ENCODE measurements at places on chromosomes 2 and 18. TPM values are rescaled to one million over a fixed set of nuclear protein-coding genes. Genes with fewer than 3 reads are reported as not detected.

Gene C1QL2
- total RNA-seq, result not detected

DNA sequence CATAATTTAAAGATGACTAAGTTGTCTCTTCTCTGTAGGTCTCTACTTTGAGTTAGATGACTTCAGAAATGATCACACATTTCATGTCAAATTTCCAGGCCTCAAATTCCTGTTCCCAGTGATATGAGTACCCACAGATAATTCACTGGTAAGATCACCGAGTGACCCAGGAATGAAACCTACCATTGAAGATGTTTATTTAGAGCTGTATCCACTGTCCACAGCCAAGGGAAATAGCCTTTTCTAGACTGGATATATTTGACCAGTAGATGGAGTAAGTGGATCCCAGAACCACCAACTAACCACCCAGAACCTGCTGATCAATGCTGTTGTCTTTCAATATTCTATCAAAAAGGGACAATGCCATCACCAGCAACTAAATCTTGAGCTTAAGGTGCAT is 238.8 kb downstream of the SLC8A1 start:
- DNase-seq, result peak; percentile 40

- peak; percentile 29 for DNase-seq
These were observed 265.9 kb upstream of the SPHKAP start for GRCh38 chr2:228447266-228447915.

DNA sequence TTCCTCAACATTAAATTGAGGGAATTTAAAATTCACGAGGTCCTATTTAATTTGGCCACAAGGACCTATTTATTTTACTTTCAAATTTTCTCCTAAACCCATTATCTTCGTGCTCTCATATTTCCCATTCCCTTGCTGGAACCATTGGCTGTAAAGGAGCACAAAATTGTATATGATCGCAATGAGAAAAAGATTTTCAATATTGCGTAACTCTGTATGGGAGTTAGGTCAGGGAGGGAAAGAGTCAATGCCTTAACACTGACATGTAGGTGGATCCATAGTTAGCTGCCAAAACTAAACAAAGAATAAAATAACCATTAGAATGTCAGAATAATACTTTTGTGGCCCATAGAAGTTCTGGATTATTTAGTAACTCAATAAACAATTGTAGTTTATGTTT is 40.6 kb upstream of the ZC3H15 start:
- no peak for DNase-seq

DNA sequence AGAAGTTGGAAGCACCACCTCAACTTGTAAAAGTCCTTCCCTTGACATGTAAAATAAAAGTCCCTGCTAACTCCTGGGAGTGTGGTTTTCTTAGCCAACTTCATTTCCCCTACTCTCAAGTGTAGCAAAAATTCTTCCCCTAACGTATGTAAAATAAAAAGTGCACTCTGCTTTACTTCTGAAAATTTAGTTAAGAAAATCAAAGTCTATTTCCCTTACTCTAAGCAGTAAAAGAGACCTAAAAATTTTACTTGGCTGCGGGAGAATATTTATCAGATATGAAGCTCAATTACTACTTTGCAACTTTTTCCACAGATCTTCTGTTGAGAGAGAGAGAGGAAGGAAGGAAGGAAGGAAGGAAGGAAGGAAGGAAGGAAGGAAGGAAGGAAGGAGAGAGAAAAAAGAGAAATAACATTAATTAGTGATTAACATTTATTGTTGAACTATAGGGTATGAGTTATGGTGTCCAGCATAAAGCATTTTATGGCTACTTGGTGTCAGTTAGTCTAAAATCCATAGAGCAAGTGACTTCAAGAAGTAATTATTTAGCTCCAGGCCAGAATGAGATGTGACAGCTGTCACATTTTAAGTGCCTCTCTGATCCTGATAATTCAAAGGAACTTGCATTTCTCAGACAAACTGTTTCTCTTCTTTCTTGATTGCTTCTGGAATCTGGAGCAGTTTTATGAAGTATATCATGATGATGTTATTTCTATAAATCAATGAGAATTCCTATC is 210.3 kb downstream of the TMX3 start:
- no peak for DNase-seq

DNA sequence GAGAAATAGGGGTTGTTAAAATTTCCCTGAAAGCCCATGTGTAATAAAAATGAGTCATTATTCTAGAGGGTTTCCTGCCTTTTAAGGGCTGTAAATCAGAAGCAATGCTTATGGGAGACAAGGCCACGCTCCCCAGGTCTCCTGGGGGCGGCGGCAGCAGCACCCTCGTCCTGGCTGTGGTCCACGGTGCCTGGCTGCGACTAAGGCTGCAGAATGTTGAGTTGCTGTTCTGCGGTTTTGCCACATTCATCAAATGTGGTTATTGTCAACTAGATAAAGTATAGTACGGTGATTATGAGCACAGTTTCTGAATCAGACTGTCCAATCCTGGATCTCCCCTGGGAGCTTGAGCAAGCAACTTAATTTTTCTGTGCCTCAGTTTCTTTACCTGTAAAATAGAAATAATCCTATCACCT is 11.9 kb upstream of the AGFG1 start:
- peak; percentile 94 for DNase-seq

GRCh38 chr18:77811503-77811902 is 561.9 kb downstream of the GALR1 start:
- DNase-seq, result peak; percentile 2

Gene TLX2
- 4.2 TPM for total RNA-seq

GRCh38 chr2:58072102-58072501 is 25.5 kb downstream of the VRK2 start:
- no peak for DNase-seq

Gene AQP12B
- not detected for total RNA-seq

Gene FOXI3
- not detected for total RNA-seq

Gene PAX3
- 35.4 TPM for total RNA-seq

DNA sequence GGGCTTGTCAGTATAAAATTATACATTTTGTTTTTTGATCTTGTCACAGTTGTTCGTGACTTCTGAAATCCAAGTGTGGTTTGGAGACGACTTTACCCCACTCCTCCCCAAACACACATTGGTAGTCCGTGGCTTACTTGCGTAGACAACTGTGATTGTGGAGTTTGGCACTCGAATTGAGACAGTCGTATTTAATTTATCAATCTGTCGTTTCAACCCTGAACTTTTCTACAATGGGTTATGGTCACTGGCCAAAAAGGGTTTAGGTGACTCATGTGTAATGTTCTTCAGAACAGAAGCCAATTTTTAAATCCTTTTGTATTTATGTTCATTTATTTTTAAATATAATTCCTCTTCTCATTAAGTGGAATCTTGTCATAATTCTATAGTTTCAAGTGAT is 129.9 kb downstream of the SPTBN1 start:
- peak; percentile 47 for DNase-seq

DNA sequence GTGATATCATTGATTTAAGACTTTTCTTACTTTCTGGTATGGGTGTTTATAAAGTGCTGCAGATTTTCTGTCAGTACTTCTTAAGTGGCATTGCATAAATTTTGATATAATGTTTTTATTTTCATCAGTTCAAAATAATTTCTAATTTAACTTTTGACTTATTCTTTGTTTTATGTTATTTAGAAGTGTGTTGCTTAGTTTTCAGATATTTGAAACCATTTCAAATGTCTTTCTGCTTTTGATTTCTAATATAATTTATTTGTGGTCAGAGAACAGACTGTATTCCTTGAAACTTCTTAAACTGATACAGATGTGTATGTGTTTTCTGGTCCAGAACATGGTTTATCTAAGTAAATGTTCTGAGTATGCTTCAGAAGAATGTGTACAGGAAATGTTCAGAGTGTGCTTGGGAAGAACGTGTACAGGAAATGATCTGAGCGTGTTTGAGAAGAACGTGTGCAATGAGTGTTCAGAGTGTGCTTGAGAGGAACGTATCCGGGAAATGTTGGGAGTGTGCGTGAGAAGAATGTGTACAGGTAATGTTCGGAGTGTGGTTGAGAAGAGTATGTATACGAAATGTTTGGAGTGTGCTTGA is 265.7 kb upstream of the HS6ST1 start:
- DNase-seq, result no peak

DNA sequence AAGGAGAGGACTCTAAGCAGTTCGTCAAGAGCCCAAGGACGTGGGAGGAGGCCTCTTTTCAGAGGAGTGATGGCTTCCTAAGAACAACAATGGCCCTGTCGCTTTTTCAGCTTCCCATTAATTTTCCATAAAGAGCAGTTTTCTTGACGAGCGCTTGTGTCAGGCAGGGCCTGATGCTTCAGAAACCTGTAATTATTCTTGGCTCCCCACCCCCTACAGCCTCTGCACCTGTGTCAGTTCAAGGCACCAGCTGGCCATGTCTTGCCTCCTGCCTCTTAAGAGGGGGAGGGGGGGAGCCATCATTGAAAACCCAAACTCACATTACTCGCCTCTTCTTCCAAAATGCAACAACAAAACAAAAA is 32.3 kb downstream of the KLF7 start:
- DNase-seq, result no peak

Gene PSTPIP2
- total RNA-seq, result 0.68 TPM

- no peak for DNase-seq
These were observed 483.5 kb downstream of the LRP1B start for GRCh38 chr2:141647353-141647752.

Gene GPR75
- 1.1 TPM for total RNA-seq

Gene CPS1
- total RNA-seq, result 49.3 TPM

Gene SLC9A2
- total RNA-seq, result not detected

DNA sequence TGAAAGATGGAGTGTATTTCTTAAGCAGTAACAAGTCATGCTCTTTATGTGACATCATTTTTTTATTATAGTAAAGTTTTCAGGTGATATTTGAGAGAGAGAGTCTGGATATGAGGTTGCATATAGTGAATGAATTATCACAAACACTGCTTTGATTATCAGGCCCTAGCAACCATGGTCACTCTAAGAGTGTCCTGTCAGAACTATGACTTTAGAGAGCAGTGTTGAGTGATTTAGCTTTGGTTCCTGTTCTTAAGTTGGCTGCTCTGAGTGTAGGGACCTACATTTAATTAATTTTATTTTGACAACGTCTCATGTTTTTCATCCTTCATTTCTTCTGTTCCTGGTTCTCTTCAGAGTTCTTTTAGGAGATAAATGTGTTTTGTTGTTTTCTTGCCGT is 275.5 kb downstream of the KCNJ3 start:
- no peak for DNase-seq

Gene SLC4A1AP
- total RNA-seq, result 37.9 TPM

DNA sequence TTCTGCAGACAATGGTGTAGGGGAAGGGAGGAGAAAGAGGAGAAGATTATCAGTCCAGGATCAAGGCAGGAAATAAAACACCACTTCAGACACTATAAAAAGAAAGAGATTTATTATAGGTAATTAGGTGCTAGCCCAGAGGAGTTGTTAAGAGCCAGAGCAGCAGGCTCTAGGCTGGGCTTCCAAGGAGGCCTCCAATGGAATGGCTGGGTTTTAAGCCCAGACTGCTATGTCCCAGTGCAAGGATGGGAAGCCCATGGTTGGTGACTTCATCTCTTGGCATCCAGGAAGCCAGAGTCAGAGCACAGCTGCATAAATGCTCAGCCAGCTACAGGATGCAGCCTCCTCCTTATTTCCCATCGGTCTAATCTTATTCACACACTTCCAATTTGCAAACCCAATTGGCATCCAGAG is 95.6 kb downstream of the LAMA3 start:
- DNase-seq, result peak; percentile 69

Gene CAPN13
- total RNA-seq, result not detected

GRCh38 chr2:19607931-19608771 is 249.7 kb upstream of the OSR1 start:
- DNase-seq, result peak; percentile 98

DNA sequence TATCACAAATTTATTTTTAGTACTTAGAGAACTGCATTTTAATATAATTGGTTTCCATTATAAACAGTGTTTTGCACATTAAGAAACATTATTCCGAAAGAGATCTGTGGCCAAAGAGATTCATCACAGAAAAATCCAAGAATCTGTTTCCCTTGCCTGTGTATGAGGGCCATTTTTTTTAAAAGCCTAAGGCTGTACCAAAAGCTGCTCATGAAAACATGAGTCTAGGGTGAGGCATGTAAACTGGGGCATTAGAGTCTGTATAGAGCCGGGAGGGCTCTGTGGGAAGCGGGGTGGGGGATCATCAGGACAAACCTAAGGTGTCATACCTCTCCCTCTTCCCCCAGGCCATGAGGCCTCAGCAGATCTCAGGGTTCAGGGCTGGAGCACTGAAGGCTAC is 223.8 kb downstream of the FBXO15 start:
- peak; percentile 56 for DNase-seq

GRCh38 chr18:50982086-50982801 is 14.4 kb downstream of the ELAC1 start:
- no peak for DNase-seq

DNA sequence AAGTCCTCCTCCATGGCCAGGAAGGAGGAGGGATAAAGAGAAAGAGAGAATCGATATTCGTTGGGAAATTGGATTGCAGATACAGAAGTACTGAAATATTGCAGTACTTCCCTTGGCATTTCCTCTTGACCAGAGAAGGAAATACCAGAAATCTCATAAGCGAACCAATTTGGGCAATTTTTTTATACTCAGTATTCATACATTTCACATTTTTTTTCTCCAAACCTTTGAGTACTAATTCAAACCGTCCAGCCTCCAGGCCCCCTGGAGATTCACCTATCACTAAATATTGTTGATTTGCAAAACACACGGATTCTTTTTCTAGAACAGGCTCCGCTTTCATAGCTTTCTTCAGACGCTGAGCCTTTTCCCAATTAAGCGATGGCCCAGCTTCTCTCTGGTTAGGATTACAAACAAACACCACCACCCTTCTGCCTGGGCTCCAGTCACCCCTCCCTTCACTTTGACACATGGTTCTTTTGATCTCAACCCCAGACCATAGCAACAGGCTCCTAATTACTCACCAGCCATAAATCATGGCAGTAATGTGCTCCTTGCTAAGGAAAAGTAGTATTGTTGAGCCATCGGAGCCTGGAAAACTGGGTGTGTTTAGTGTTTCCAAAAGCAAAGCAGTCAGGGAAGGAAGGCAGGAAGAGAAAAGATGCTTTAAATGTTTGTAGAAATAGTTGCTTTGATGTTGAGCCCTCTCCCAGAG is 138.4 kb upstream of the CCDC68 start:
- DNase-seq, result peak; percentile 67

GRCh38 chr18:66013969-66014368 is 263.2 kb downstream of the CDH7 start:
- DNase-seq, result no peak

DNA sequence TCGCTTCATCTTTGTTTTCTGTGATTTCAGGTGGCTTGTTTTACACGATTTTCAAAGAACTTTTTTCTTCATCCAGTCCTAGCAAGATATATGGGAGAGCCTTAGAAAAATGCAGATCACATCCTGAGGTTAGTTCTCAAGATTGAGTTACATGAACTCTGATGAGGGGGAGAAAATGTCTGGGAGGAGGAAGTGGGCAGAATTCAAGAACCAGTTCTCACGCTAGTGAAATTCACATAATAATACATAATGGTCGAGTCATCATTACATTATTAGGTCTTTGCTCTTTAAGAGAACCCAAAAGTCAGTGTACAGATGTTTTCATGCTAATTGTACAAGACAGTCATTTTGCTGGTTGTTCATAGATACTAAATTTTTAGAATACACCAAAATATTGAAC is 7.0 kb downstream of the TIMM21 start:
- no peak for DNase-seq

- no peak for DNase-seq
These were observed 514.4 kb upstream of the HS6ST1 start for GRCh38 chr2:128832946-128833663.
